ENCODE measurements at places on chromosomes 5 and 9.

- DNase-seq: no peak
Observed at GRCh38 chr5:102666164-102666946, 88.8 kb upstream of the PAM start.

GRCh38 chr5:146249801-146250200 is 46.4 kb downstream of the RBM27 start:
- DNase-seq: no peak

DNA sequence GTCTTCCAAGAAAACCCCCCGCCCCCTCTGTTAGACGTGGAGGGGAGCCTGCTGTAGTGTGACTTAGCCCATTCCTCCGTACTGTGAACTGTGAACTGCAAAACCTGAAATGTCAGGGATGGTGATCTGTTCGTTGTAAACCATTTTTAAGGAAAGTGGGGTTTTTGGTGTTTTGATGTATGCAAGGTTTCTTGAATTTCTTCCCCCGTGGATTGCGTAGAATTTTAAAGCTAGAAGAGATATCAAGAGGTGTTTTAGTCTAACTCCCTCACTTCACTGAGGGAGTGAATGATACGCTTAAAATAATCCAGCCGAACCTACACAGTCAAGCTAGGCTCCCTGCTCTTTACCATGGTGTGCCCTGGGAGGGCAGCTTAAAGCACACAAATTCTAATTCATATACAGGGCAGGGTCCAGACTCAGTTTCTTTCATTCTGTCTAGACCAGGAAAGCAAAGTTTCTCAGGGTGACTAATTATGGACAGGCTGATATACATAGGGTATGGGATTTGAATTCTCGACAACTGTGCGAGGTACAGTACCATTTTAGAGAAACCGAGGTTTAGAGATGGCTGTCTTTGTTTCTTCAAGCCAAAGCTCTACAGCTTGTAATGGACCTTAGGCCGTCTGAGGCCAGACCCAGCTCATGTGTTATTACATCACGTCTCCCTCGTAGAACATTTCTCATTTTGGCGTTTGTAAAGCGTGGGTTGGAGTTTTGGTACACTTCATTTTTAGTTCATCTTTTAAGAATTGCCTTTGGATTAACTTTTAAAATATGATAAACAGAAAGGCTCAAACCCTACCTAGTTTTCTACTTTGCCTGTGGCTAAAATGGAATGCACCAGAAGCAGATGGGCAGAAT is 2.7 kb downstream of the PTGER4 start:
- DNase-seq: no peak

GRCh38 chr9:130058154-130058553 is 4.4 kb downstream of the GPR107 start:
- no peak for DNase-seq

DNA sequence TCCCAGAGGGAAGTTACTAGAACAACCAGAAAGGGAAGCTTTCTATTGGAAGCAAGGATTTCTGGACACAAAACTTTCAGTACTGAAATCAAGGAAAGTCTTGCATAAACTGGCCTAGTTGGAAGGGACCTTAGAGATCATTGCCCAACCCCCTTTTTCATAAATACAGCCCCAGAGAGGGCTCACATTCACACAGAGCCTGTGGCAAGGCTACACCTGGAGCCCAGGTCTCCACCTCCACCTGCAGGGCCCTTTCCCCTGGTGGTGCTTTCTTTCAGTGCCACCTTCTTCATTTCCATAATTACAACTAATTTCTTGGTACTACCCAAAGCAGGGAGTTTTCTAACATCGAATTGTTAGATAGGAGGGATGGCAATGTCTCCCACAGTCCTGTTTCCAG is 85.7 kb downstream of the ADRB2 start:
- no peak for DNase-seq

- no peak for DNase-seq
Observed at GRCh38 chr9:26508897-26509296, 383.7 kb downstream of the CAAP1 start.

GRCh38 chr5:3195994-3196393 is 399.6 kb upstream of the IRX1 start:
- DNase-seq: no peak

DNA sequence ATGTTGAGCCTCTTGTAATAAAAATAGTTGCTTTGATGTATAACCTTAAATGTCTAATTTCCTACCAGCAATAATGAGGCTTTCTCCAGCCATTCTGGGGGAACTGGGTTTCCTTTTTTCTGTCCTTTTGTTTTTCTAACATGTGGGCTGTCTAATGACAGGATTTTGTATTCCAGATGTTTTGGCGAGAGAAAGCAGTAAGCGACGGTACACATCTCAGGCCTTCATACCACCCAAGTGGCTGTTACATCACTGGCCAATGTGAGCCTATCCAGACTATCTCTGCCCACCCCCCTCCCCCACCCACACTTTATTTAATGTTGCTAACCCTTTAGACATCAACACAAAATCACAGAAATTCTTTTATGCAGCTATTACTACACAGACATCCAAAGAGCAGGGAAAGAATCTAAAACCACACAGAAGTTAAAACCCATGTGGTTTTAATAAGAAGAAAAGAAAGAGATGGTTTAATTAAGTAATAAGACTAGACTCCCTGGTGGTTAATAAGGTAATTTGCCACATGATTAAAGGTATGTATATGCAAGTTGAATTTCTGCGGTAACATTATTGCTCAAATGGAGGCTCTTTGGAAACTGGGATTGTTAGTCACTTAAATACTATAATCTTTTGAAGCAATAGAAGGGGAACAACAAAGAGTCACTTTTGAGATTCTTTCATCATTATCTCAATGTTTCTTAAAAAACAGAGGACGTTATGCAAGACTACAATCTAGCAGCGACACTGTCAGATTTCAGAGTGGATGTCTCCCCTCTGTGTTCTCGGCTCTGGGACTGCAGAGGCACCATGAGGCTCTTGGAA is 365.1 kb downstream of the ENC1 start:
- no peak for DNase-seq

- no peak for DNase-seq
Observed at GRCh38 chr5:4646715-4647375, 493.3 kb upstream of the ADAMTS16 start.

DNA sequence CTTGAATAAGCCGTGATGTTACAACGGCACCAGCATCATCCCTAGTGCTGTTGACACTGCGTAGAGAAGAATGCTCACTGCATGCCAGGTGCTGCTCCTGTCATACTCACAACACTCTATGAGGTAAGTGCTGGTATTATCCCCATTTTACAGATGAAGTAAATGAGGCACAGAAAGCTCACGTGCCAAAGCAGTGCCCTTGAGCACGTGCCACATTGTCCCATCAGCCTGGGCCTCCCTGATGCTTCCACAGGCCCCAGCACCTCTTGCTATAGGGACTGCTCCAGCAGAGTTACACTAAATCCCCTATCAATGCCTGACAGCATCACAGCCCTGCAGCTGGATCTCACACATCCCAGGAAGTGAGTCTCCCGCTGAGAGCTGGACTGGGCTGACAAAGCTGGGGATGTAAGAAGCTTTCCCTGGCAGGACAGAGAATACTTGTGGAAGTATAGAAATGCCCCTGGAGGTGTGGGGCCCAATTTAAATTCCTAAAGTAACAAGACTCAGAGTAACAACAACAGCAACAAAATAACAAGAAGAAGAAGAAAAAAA is 216.1 kb downstream of the FSTL4 start:
- DNase-seq: no peak

- no peak for DNase-seq
Observed at GRCh38 chr5:159616952-159617351, 286.7 kb upstream of the IL12B start.

- DNase-seq: no peak
Observed at GRCh38 chr9:33249983-33250382, 10.0 kb downstream of the SPINK4 start.

- DNase-seq: no peak
Observed at GRCh38 chr9:82680179-82680935, 382.6 kb downstream of the RASEF start.

- DNase-seq: no peak
Observed at GRCh38 chr9:77901771-77902170, 129.8 kb downstream of the GNAQ start.

DNA sequence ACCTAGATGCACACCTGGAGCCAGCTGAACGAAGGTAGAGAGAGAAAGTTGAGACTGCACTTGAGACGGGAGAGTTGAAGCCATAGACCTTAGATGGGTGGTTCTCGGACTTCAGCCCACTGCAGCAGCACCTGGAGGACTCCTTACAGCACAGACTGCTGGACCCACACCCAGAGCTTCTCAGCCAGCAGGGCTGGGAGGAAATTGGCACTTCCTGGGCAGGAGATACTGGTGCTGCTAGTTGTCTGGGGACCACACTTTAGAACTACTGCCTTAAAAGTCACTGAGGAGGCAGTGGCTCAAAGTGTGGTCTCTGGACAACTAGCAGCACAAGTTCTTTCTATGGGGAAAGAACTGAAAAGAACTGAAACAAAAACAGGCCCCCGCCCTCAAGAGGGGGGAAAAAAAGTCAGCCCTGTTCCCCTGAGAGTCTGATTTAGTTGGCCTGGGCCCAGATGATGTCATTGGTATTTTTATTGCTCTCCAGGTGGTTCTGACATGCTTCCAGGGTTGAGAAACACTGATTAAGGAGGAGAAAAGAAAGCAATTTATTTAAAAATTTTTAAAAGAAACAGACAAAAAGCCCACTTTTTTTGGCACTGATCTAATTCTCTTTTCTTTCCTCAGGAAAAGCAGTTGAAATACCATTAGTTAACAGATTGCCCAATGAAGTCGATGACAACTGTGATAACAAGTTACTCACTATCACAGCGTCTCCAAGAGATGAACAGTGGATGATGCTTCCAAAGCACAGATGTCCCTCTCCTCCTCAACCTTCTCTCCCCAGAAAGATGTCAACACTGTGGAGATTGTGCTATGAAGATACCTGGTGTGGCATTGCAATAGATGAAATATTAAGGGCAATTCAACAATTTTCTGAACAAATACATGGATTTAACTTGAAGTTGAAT is 73.6 kb upstream of the ADAMTS16 start:
- DNase-seq: no peak

DNA sequence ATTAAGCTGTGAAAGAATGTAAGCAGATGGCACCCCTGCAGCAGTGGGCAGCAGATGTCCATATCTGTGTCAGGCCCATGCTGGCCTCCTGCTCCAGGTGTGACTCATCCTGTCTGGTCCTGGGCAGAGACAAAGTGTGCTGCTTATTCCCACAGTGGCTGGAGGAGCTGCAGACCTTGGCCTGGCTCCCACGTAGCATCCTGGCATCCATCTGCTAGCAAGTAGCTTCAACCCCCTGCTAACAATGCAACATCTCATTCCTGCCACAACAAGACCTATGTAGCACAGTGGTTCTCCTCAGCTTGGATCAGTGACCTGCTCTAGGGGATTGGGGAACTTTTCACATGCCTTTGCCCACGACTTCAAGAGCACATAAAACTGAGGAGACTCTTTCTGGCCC is 126.4 kb upstream of the SLC12A2 start:
- DNase-seq: no peak

DNA sequence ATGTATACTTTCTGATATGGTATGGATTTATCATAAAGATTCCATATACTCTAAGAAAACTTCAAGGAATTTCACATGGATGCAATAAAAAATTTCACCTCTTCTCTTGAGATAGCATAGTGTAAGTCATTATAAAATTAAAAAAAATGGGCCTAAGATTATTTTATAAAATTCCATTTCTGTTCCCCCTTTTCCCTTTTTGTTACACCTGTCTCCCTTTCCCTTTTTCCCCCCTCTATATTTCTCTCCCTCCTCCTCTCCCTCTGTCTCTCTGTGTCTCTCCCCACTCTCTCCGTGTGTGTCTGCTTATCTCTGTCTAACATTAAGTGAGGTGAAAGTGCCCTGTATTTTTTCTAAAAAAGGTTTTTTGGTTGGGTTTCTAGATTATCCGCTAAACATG is 180.2 kb downstream of the NIPBL start:
- DNase-seq: no peak

- DNase-seq: no peak
Observed at GRCh38 chr9:69564557-69564956, 107.6 kb downstream of the APBA1 start.

- no peak for DNase-seq
Observed at GRCh38 chr9:129481810-129482511, 138.9 kb downstream of the C9orf50 start.

DNA sequence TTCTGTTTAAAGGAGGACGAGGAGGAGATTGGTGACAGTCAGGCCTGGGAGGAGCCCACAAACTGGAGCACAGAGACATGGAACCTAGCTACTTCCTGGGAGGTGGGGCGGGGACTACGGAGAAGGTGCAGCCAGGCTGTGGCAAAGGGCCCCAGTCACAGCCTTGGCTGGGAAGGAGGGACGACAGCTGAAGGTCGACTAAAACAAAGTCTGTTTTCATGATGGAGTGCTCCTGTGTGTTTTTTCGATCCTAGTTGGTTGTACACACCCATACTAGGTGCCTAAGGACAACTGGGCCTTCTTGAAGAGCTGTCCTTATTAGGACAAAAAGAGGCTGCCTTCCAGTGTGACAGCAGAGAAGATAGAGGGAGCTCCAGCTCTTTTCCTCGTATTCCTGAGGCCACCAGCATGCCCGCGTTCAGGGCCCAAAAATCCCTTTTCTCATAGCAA is 2.9 kb downstream of the CCDC107 start:
- DNase-seq: no peak

DNA sequence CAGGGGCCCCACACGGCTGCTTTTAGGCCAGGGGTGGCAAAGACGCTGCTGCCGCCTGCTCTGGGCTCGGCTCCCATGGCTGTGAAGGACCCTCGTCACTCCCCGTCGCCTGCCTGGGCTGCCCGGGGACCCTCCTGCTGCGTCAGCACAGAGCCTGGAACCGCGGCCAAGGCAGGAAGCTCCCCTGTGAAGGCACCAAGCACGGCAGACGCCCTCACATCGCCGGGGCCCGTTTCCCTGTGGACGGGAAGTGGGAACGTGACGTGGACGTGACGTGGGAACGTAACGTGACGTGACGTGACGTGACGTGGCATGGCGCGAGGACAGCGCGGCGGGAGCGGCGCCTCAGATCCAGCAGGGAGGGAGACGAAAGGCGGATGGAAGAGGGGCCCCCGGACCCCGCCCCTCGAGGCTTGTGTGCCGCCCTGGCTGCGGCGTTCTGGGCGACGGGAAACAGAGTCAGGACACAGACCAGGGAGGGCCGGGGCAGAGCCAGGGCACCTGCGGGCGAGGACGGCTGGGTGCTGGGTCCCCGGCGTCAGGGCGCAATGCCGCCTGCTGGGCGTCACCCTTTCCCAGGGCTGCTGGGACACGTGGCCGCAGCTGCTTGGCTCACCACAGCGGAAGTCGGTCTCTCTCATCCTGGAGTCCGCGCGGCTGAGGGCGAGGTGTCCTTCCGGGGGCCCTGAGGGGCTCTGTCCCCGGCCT is 53.1 kb downstream of the MRPL36 start:
- DNase-seq: no peak

DNA sequence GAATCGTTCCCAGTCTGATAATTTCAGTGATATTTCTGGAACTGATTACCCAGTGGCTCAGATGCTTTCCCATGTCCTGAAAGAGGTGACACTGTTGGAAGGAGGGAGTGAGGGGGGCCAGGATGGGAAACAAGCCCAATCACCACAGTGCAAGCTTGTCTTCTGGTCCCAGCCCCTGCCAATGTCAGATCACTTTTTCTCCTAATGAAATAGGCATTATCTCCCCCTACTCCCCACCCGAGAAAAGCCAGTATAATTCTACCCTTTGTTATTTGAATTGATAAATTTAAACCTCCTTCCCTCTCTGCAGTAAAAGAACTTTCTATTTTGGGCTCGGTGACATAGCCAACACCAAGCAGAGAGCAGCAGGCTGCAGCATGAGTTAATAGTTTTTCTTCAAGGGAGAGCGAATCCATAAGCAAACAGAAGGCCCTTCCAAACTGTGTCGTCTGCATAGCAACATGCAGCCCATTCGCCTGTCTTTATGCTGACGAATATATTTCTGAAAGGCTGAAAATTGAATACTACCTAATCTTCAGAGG is 14.6 kb upstream of the PPP2CA start:
- no peak for DNase-seq

- no peak for DNase-seq
Observed at GRCh38 chr5:134873494-134873893, 677 bp upstream of the TXNDC15 start.
